ENCODE measurements at places on chromosomes 3 and 15.

- DNase-seq = no peak
Observed at GRCh38 chr3:58200846-58201355, 9.9 kb downstream of the DNASE1L3 start.

DNA sequence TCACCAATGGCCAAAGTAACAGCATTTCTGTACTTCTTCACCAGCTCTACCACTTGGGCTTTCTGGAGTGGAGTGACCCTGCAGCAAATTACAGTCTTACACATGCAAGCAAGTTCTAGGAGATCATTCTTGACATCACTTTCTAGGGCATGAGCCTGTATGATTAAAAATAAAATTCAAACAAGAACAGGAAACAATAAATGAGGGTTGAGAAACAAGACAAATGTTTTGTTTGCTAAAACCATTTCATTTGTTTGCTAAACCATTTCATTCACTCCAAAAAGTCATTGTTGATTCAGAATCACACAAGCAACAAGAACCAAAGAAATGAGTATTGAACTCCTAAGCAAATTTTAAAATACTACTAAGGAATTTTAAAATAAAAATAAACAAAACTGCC lies 220.9 kb downstream of the ATP8B4 start:
- DNase-seq = no peak

DNA sequence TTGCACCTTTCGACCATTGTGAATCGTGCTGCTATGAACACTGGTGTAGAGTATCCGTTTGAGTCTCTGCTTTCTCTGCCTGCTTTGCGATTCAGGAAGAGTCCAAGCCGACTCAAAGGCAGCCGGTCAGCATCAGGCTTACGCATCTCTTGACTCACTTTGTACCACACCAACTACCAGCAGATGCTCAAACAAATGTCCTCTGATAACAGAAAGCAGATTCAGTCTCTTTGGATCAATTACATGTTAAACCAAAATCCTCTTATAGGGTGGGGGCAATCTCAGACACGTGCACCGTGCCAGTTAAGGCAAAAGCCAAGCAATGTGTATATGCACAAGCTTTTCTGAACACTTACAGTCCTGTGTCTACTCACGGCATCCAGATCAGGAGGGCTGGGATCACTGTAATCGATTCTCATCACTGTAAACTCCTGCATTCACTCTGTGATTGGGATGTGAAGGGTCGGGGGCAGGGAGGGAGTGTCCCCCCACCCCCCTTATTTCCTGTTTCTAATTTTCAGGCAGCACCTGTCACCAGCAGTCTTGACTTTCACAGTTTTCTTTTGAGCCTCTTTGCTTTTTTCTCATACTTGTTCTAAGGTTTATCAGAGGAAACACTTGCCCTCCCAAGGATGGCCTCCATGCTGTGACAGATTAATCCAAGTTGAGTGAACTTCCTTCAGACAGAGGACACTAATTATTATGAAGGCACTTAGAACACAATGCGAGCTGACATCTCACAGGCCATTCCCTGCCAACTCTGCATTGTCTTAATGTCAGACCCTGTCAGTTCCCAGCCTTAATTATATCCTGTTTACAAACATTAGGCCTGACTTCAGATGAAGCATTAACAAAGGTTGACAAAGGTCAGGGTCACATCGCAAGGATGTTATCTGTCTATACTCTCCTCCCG lies 153.5 kb downstream of the MECOM start:
- DNase-seq = no peak

DNA sequence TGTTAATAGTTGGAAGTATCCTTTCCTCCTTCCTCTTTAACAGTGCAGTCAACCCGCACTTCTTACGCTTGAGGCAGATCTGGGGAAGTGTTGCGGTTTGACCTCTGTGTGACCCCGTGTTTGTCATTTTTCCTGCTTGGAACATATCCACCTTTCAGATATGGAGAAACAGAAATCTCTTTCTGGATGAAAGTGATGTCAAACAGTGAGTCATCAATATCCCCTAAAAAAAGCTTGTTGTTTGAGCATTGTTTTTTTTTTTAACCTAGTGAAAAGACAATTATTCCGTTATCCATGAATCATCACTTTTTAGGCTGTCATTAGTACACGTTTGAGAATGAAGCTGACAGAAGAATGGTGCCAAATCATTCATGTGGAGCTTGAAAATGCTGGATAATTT lies 293.7 kb downstream of the ARPP21 start:
- no peak for DNase-seq

- DNase-seq = no peak
Observed at GRCh38 chr15:51155891-51156290, 61.2 kb upstream of the TNFAIP8L3 start.

GRCh38 chr3:44184319-44184953 lies 57.2 kb upstream of the TOPAZ1 start:
- DNase-seq = no peak

DNA sequence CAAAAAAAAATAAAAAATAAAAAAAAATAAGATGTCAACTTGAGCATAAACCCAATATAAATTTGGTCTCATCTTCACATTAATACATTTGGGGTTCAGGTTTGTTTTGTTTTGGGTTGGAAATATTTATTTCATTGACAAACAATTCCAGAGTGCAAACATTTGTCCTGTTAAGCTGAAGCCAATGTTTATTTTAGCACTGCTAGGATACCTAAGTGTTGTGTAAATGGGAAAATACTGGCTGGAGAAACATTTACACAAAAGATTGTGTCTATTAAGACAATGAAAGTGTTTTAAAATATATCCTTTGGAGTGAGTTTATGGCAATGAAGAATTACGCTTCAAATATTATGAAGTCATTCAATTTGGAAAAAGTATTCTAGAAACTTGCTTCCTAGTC lies 91.1 kb downstream of the MEIS2 start:
- no peak for DNase-seq

DNA sequence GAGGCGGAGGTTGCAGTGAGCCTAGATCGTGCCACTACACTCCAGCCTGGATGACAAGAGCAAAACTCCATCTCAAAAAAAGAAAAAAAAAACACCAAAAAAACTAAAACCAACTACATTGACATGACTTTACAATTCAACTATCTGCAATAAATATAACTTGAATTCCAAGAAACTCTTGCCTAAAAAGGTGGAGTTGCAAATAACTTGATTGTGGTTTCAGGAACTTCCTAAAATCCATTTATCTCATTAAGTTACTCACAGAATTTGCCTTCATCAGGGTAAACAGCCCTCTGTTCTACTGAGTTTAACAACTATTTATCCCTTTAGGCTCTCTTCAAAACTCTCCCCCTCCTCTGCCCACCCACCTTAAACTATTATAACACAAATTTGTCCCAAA lies 2.7 kb upstream of the MAPK6 start:
- DNase-seq = no peak

GRCh38 chr3:5186858-5187155 lies 700 bp upstream of the EDEM1 start:
- DNase-seq = no peak

Data from germinal center (tissue), 1 donor.